ENCODE measurements at places on chromosomes 5 and 9. TPM values are rescaled to one million over a fixed set of nuclear protein-coding genes. Genes with fewer than 3 reads are reported as not detected.

Gene TUSC1
- total RNA-seq = 19.2 TPM

Gene B4GALT1
- total RNA-seq = 10.4 TPM

Gene WHRN
- under 0.01 TPM for total RNA-seq

Gene ANKRD18A
- under 0.01 TPM for total RNA-seq

Gene IRX1
- total RNA-seq = under 0.01 TPM

Gene NNT
- 60.8 TPM for total RNA-seq

Gene HMGCS1
- total RNA-seq = 129 TPM

Gene HBEGF
- total RNA-seq = 13.4 TPM

All from epithelial cell of umbilical artery (primary cell).